ENCODE measurements at places on chromosomes 2 and 18. TPM values are rescaled to one million over a fixed set of nuclear protein-coding genes. Genes with fewer than 3 reads are reported as not detected.
A peak's percentile ranks its signal among the peaks of the same experiment; 100 is the strongest.

Gene USP34
- 133 TPM for total RNA-seq

Gene KDM3A
- total RNA-seq: 97.0 TPM

- DNase-seq: peak; percentile 7
These were observed 44.2 kb upstream of the DSC1 start for GRCh38 chr18:31206787-31207381.

- DNase-seq: no peak
These were observed 115.6 kb downstream of the SMAD7 start for GRCh38 chr18:48835119-48835518.

DNA sequence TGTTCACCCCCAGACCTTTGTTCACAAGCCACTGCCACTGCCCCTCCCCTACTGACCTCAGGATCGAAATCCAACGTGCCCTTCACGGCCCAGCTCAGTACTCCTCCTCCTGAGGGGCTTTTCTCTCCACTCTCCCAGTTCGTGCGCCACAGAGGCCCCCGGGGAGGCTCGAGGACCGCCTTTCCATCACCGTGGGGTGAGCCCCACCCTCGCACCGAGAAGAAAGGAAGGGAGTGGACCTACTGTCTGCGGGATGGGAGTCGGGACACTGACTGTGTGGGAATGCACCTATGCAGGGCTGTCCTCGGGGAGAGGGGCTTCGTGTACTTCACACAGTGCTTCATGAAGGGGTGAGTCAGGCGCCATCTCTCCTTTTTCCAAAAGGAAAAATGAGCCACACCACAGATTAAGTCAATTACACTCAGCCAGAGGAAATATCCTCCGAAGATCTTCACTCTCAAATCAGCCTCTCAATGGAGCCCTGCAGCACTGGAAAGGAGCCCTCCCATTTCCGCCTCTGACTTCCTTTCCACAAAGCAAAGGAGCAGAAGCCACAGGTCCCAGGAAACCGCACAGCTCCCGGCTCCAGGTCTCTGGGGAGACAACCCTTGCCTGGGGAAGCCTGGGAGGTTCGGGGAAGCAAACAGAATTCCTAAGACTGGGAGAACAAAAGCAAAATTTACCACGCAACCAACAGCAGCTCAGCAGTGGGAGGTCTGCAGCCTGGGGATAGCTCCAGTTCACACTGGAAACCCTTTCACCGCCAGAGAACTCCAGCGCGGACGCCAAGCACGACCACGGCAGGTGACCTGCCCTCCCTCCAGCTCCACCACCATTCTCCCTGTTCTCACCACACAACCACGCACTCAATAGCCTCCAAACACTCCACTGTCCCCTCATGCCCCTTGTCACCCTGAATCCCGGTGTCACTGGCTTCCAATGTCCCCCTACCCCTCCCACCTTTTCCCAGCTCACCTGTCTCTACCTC, 21.6 kb downstream of the ADCY3 start:
- DNase-seq: no peak

- peak; percentile 88 for DNase-seq
These were observed 54.7 kb downstream of the EMILIN2 start for GRCh38 chr18:2901423-2901985.

GRCh38 chr18:5155907-5156287, 41.2 kb downstream of the AKAIN1 start:
- no peak for DNase-seq

Gene LAMA1
- 2.4 TPM for total RNA-seq

- no peak for DNase-seq
These were observed 307.5 kb upstream of the HS6ST1 start for GRCh38 chr2:128625963-128626759.

Gene GPR75
- 2.3 TPM for total RNA-seq

GRCh38 chr18:32763293-32763692, 9.5 kb downstream of the KLHL14 start:
- no peak for DNase-seq

DNA sequence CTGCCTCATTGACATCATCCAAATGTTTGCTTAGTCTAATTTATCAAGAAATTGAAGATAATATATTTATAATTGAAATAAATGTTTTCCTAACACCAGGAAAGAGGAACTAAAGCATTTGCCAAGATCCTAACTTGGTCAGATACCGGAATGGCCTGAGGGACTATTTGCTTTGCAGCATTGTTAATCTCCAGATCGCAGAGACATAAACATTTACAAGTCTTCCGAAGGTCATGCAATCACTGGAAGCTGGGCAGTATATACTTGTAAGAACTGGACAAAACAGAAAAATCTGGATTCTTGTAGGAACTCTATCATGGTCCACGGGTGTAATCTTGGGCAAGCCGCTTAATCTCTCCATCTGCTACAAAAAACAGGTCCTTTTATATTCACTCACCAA, 42.2 kb downstream of the CYBRD1 start:
- no peak for DNase-seq

Gene PARD3B
- 21.7 TPM for total RNA-seq

Gene POTEF
- total RNA-seq: not detected

GRCh38 chr18:23433360-23433759, 19.7 kb upstream of the RIOK3 start:
- DNase-seq: no peak

- DNase-seq: no peak
These were observed 99.7 kb downstream of the EIPR1 start for GRCh38 chr2:3277748-3278520.

DNA sequence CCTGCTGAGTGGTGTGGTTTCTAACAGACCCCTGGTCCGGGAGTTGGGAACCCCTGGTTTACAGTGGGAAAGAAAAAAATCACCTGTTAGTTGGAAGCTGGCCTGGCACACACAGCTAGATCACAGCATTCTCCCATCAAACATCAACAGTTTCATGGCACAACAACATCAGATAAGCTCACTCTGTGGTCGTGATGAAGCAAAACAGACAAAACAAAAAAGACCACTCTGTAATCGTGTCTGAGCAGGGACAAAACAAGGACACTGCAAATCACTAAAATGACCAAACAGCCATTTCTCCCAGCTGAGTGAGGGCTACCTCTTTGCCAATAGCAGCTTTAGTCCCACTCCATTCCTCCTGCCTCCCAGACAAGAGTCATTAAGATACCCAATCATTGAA, 9.0 kb upstream of the IMPACT start:
- DNase-seq: no peak

Gene LCT
- total RNA-seq: under 0.01 TPM

- no peak for DNase-seq
These were observed 633 bp downstream of the NABP1 start for GRCh38 chr2:191678437-191679100.

Gene MATN3
- 0.30 TPM for total RNA-seq

Gene MEP1B
- not detected for total RNA-seq

DNA sequence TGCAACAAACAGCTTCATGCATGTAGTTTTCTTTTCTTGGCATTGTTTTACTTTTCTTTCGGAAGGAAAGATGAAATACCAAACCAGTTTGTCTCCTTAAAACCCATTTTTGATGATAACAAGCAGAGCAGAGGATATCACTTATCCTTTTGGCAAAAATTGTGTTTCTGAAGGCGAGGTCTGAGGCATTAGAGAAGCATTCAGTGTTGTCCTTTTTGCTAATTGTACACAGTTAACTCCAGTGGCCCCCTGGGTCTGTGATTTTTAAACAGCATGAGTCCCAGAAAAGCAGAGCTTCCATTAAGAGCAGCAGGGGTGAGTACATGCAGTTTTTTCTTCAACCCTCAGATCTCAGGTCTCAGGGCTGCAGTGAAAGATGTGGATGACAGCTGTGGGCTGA, 41.3 kb downstream of the TTC39C start:
- DNase-seq: no peak

GRCh38 chr18:73843455-73843854, 304.2 kb downstream of the FBXO15 start:
- DNase-seq: no peak

GRCh38 chr2:166404831-166405568, 29.3 kb upstream of the SCN9A start:
- no peak for DNase-seq

- no peak for DNase-seq
These were observed 22.8 kb downstream of the NPC1 start for GRCh38 chr18:23563377-23564043.

DNA sequence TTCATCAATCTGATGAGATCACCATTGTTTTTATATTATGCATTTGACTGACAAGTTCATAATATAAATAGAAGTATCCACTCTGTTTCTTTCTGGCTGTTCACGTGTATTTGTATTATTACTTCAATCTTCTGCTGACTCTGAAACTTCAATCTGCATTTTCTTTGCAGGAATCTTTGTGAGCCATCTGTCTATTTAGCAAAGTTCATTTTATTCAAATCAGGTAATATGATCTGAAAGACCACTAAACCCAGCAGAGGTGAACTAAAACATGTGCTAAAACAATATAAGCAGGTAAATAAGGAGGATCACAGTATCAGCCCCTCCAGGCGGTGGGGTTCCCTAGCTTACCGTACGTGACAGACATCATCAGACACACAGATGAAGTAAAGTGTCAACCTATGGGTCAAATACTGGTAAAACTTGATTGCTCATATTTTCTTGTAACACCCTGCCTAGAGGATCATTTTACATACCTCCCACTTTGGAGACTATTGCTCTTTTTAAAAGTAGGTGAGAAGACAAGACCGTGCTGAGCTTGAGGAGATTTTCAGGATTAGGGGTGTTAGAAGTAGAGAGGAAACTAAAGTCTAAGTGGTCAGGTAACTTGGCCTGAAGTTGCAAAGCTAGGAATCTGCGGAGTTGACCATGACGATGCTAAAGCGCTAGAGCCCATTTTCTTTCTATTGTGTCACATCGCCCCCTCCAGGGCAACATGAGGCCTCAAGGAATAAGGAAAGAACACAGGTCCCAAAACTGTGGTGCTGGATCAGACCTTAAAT, 9.0 kb downstream of the DTNB start:
- peak; percentile 46 for DNase-seq

Gene LBX2
- 0.20 TPM for total RNA-seq

DNA sequence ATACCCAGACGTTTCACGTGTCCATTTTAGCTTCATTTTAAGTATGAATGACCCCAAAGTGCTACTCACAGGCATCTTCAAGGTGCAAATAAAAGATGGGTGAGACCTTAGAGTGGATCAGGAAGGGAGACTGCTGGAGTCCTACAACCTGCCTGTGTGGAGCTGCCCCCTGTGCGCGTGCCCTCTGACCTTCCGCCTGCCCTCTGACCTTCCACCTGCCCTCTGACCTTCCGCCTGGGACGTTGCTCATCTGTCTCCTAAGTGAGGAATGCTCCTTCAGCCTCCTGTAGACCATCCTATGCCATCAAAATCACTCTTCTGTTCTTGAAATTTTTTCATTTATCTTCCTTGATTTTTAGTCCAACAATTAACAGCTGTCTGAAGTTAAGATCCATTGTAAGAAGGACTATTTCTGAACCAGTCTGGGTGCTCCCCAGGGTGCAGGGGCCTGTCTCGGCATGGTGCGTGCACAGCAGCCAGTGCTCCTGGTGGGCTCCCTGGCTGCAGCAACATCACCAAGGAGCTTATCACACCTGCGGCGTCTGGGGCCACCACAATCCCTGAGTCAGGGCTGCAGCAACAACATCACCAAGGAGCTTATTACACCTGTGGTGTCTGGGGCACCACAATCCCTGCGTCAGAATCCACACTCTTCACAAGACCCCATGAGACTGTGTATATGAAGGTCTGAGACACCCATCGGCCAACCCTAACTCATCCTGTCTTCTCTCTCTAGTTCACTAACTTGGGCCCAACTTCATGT, 86.0 kb downstream of the TPO start:
- no peak for DNase-seq

DNA sequence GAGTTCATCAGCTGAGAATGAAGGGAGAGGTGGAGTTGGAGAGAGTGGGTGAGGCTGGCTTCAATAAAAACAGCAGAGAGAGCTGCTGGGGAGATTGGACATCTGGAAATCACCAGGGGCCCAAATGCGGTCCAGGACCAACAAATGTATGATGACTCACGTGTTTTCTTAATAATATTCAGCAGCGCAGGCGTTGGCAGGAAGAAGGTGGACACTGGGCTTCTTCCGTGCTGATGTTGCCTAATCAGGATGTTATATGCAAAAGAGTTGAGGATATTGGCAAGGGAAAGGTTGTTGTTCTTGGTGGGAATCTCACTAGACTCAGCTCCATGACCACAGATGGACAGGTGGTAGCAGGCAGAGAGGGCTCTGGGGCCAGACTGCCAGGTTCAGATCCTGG, 12.8 kb upstream of the PLA2R1 start:
- no peak for DNase-seq

- no peak for DNase-seq
These were observed 223.2 kb upstream of the COPS8 start for GRCh38 chr2:236862526-236862925.

DNA sequence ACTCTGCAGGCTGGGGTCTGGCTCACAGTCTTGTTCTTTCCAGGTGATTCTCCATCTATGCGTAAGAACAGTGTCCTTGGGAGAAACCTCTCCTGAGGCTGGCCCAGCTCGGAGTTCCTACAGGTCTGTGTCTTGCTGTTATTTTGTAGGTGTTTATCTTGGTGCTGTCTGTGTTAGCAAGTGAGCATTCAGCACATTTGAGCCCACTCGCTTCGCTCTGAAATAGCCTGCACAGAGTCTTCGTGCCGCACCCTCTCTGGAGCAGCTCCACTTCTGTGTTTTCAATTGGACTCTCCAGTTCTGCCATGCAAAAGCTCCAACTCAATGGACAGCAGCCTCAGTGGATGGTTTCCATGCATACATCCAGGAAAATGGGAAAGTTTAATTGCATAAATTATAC, 378.2 kb upstream of the ST6GAL2 start:
- no peak for DNase-seq

DNA sequence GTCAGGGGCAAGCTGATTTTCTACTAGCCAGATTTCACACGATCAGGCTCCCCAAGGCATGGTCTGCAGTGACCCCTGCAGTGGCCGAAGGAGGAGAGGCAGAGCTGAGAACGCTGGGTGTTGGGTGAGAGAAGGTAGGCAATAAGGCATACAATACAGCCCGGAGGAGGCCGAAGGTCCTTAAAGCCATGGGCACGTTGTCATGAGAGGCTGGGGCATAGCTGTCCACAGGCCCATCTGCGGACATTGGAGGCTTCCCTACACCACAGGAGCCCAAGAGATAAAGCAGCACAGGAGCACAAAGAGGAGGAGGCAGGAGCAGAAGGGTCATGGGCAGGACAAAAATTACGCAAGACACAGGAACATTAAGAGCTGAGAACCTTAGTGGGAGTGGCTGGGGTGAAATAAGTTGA, 16.7 kb upstream of the BZW1 start:
- DNase-seq: no peak

DNA sequence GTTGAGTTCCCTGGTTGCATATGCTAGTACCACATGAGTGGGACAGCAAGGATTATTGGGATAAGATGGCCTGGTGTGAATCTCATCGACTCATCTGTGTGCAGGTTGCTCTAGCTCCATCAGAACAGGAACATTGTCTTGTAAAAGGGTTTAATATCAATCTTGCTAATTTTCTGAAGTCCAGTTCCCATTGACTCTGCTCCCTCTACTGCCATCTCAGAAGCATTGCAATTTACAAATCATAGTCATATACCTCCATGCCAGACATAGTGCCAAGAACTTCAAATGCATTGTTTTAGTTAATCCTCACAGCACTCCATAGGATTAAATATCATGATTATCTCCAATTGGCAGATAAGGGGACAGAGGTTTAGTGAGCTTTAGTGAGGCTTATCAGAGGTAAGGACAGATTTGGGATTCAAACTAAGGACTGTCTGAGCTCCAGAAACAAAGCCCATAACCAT, 4.8 kb upstream of the STAT4 start:
- DNase-seq: peak; percentile 40

GRCh38 chr18:63317982-63318888, 1.3 kb downstream of the BCL2 start:
- peak; percentile 20 for DNase-seq

- peak; percentile 34 for DNase-seq
These were observed 609 bp downstream of the TPGS2 start for GRCh38 chr18:36828157-36828629.

Data from skin of body (tissue), 3 donors.